ENCODE measurements at places on chromosomes 12 and 14.

DNA sequence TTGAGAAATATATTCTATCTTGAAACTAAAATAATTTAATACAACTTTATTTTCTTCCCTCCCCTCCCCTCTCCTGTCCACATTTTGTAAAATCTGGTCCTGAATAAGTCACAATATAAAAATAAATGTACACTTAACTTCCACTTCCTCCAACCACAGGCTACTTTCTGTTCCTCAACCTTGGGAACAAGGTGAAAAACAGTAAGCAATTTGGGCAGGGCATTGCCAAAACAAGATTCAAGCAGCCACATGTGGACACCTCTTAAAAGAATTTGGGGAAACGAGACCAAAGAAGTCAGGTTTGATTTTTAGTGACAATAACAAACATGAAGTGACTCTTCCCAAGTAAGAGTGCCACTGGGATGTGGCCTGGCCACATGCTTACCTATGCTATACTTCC, 115.7 kb downstream of the PTPRQ start:
- H3K4me1 ChIP-seq, result peaks cover 10% of the 10 kb centered on the region
- H3K4me3 ChIP-seq, result no peak overlapping the region
- no peak for DNase-seq

DNA sequence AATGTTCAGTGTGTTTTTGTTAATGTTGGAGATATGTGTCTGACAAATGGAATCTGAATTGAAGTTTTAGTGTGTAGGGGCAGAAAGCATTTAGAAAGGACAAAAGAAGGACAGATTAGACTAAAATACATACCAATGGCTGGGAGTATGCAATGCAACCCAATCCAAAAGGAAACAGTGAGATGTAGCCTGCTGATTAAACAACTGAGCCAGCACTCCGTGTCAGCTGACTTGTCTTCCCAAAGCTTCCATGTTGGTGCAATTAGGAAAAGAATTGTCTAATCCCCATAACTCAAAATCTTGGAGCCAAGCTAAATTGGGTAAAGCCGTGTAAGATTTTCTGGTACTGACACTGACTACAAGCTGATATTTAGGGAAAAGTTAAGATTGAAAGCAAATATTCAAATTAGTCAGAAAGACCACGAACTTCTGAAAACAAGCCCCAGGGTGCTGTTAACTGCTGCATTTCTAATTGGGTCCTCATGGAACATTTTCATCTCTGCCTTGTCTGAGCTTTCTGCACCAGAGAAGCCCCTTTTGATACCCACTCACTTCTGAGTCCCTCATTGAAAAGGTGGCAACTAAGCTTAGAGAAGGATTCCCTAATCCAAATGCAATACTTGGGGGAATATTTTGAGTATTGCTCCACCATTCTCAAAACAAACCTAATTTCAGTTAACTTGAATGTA, 109.1 kb downstream of the DAD1 start:
- no peaks in the 10 kb centered on the region for H3K36me3 ChIP-seq
- H3K27ac ChIP-seq, result no peak overlapping the region
- no peak for DNase-seq
- peaks cover 23% of the 10 kb centered on the region for H3K27me3 ChIP-seq

DNA sequence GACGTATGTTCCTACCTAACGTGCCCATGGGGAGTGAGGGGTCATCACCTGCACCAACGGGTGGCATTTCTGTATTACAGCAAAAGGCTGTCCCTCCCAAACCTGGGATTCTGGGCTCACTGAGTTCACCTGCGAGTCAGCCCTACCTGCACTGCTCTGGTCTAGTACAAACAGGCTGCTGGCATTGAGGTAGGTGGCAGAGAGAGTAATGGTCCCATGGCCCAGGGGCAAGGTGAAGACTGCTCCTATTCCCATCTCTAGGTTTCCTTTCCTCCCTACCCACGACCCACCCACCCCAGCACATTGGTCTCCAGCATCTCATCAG, 421 bp downstream of the SUOX start:
- no peaks in the 10 kb centered on the region for H3K27me3 ChIP-seq
- no peak for DNase-seq
- H3K36me3 ChIP-seq, result peaks cover 4% of the 10 kb centered on the region
- no peak overlapping the region for H3K27ac ChIP-seq
- H3K4me3 ChIP-seq, result peak overlapping the region; percentile 93
- no peaks in the 10 kb centered on the region for H3K4me1 ChIP-seq

DNA sequence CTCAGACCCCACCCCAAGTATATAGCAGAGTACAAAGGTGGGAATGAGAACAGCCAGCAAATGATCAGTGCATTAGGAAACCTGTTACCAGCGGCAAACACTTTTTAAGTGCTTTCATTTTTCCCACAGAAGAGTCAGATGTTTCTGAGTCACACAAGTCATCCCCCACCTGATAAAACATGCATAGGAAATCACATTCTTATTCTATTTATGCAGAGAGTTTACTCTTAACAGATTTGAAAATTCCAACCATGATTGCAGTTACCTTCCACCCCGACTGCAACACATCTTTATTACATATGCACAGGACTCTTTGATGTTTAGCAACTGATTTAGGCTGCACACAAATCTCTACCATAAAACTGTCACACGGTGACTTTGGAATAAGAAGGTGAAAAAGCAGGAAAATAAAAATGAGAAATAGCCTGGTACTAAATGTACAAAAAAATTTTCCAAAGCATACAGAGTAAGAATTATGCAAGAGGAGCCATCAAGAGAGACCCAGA, 236.4 kb downstream of the PAWR start:
- peaks cover 35% of the 10 kb centered on the region for H3K4me1 ChIP-seq
- H3K27ac ChIP-seq, result no peak overlapping the region
- no peaks in the 10 kb centered on the region for H3K36me3 ChIP-seq
- H3K4me3 ChIP-seq, result no peak overlapping the region
- DNase-seq, result peak; percentile 60

GRCh38 chr12:96069511-96070231, 34.3 kb upstream of the LTA4H start:
- no peaks in the 10 kb centered on the region for H3K36me3 ChIP-seq
- no peaks in the 10 kb centered on the region for H3K27me3 ChIP-seq
- no peak overlapping the region for H3K27ac ChIP-seq
- no peak overlapping the region for H3K4me3 ChIP-seq
- no peaks in the 10 kb centered on the region for H3K4me1 ChIP-seq
- DNase-seq, result no peak

DNA sequence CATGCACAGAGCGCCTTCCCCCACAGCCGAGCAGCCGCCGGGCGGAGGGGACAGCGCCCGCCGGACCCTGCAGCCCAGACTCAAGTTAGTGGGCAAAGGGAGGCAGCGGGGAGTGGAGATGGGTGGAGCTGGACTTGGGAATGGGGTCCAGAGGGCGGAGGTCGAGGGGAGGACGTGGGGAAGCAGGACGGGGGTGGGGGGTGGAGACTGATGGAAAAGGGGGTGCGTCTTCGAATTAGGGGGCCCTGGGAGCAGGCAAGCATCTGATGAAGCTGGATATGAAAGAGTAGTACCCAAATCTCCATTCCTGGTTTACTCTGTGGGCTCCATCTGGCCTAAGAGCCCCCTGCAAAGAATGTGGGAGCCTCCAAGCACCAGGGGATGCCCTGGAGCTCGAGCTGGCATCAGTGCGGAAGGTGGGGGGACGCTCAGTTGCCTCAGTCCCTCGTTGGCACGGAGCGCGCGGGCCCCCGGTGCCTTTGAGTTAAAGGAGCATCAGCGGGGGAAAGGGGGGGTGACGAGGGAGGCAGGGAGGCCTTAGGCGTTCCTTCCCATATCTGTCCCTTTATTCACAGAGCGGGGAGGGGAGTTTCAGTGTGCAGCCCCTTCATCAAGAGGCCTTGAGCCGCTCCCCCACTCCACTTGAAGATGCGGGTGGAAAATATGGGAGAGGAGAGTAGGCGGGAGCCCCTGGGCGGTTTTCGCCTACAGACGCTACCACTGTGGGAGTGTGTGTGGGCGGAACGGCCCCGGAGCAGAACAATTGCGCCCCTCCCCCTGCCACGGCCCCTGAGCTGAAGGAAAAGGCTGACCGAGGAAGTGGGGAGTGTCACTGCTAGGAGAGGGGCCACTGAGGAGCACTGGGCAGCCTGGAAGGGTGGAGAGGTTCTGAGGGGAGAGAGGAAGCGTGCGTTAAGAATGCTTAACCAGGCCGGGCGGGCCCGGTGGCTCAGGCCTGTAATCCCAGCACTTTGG, 644 bp downstream of the NAB2 start:
- peak overlapping the region; percentile 93 for H3K4me3 ChIP-seq
- H3K36me3 ChIP-seq, result peaks cover 23% of the 10 kb centered on the region
- peak; percentile 73 for DNase-seq
- H3K27me3 ChIP-seq, result no peaks in the 10 kb centered on the region
- H3K27ac ChIP-seq, result peak overlapping the region; percentile 85

DNA sequence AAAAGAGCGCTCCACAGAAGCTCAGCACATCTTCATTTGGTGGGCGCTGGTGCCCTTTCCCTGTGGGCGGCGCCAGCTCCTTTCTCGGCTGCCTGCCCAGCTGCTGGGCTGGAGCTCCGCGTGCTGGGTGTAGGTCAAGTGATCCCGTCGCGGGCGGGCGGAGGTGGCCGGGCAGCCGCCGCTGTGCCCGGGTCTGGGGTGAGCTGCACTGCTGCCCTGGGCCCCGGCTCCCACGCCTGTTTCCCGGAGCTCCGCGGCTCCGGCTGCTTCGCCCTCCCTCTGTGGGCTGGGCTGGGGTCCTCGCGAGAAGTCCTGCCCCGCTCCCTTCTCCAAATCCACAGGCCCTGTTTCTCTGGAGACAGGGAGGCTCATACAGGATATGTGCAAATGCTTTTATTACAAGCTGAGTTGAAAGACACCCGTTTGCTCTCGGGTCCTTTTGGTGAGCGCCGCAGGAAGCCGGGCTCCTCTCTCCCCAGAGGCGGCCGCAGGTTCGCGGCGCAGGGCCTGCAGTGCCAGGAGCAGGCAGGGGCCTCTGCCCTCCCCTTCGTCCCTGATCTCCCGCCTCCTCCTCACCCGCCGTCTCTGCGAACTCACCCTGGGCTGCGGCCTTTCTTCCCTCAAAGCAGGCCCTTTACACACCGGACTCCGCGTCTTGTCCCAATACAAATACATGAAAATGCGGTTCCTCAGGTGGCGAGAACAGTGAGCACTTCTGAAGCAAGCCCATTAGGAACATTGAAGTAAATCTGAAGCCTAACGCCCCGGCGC, 67.8 kb upstream of the CAPRIN2 start:
- DNase-seq, result peak; percentile 79
- peak overlapping the region; percentile 28 for H3K27ac ChIP-seq
- H3K4me3 ChIP-seq, result peak overlapping the region; percentile 72
- no peaks in the 10 kb centered on the region for H3K27me3 ChIP-seq
- no peaks in the 10 kb centered on the region for H3K4me1 ChIP-seq

DNA sequence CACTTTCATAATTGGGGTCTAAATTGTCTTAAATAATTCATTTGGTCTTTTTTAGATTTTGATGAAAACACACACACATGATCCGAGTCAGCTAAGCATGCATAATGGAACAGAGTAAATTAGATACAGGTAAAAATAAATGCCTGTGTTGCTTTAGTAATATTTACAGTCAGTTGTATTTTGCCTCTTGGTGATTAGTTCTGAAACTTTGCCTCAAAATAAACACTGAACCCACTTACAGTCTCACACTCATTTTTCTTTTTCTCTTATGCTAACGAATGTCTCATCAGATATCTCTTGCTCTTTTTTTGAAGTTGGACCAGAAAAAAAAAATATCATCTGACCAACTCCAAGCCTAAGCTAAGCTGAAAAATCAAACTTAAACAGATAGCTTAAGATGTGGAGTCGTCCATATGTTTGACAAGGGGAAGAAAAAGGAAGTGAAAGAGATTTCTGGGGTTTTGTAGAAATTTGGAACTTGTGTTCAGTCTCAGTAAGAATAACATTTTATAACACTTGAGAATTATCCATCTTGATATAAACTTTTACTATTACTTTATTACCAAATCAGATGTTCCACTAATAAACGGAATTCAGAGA, 592.5 kb downstream of the RPL10L start:
- 0 out of 2 replicates have a peak, but pooled peaks cover 3% of the 10 kb centered on the region for H3K27me3 ChIP-seq
- no peak overlapping the region for H3K27ac ChIP-seq
- H3K36me3 ChIP-seq, result no peaks in the 10 kb centered on the region
- peaks cover 13% of the 10 kb centered on the region for H3K4me1 ChIP-seq
- no peak for DNase-seq

- no peaks in the 10 kb centered on the region for H3K36me3 ChIP-seq
- H3K4me3 ChIP-seq, result no peak overlapping the region
- H3K4me1 ChIP-seq, result no peaks in the 10 kb centered on the region
- DNase-seq, result no peak
These were observed 13.0 kb downstream of the PIWIL1 start for GRCh38 chr12:130350715-130351114.

- no peaks in the 10 kb centered on the region for H3K27me3 ChIP-seq
- peak overlapping the region; percentile 24 for H3K27ac ChIP-seq
- no peaks in the 10 kb centered on the region for H3K36me3 ChIP-seq
- H3K4me1 ChIP-seq, result peaks cover 21% of the 10 kb centered on the region
These were observed 88.5 kb upstream of the METAP2 start for GRCh38 chr12:95385246-95386035.

GRCh38 chr12:96441816-96442215, 41.6 kb upstream of the CDK17 start:
- no peaks in the 10 kb centered on the region for H3K36me3 ChIP-seq
- DNase-seq, result no peak
- no peak overlapping the region for H3K27ac ChIP-seq

GRCh38 chr12:45168976-45169375, 46.9 kb upstream of the ANO6 start:
- no peaks in the 10 kb centered on the region for H3K36me3 ChIP-seq
- no peak overlapping the region for H3K27ac ChIP-seq
- no peak overlapping the region for H3K4me3 ChIP-seq
- H3K4me1 ChIP-seq, result no peaks in the 10 kb centered on the region
- no peaks in the 10 kb centered on the region for H3K27me3 ChIP-seq
- DNase-seq, result no peak

GRCh38 chr12:21980544-21980943, 39.3 kb upstream of the ABCC9 start:
- H3K36me3 ChIP-seq, result no peaks in the 10 kb centered on the region
- no peaks in the 10 kb centered on the region for H3K4me1 ChIP-seq
- no peaks in the 10 kb centered on the region for H3K27me3 ChIP-seq
- no peak for DNase-seq
- H3K4me3 ChIP-seq, result no peak overlapping the region

- DNase-seq, result no peak
- H3K4me3 ChIP-seq, result no peak overlapping the region
- 0 out of 2 replicates have a peak, but pooled peaks cover 3% of the 10 kb centered on the region for H3K4me1 ChIP-seq
These were observed 59.0 kb downstream of the CACNA1C start for GRCh38 chr12:2111826-2112225.

GRCh38 chr14:98960617-98961013, 311.4 kb downstream of the BCL11B start:
- peaks cover 3% of the 10 kb centered on the region for H3K4me1 ChIP-seq
- no peak overlapping the region for H3K4me3 ChIP-seq
- no peaks in the 10 kb centered on the region for H3K36me3 ChIP-seq
- no peak overlapping the region for H3K27ac ChIP-seq
- no peaks in the 10 kb centered on the region for H3K27me3 ChIP-seq

DNA sequence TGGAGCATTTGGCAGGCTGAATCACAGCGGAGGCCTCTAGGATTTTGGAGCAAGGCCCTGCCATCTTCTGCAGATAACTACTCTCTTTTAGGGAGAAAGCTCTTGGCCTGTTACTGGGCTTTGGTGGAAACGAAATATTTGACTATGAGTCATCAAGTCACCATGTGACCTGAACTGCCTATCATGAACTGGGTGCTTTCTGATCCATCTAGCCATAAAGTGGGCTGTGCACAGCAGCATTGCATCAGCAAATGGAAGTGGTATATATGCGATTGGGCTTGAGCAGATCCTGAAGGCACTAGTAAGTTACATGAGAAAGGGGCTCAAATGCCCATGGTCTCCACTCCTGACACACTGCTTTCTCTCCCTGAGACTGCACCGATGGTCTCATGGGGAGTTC, 21.1 kb downstream of the GYS2 start:
- no peak for DNase-seq
- no peak overlapping the region for H3K27ac ChIP-seq
- no peak overlapping the region for H3K4me3 ChIP-seq
- no peaks in the 10 kb centered on the region for H3K36me3 ChIP-seq
- H3K4me1 ChIP-seq, result no peaks in the 10 kb centered on the region
- H3K27me3 ChIP-seq, result no peaks in the 10 kb centered on the region

Data from GM23248 (cell line).